ENCODE measurements at places on chromosomes 1 and 21.
A peak's percentile ranks its signal among the peaks of the same experiment; 100 is the strongest.

DNA sequence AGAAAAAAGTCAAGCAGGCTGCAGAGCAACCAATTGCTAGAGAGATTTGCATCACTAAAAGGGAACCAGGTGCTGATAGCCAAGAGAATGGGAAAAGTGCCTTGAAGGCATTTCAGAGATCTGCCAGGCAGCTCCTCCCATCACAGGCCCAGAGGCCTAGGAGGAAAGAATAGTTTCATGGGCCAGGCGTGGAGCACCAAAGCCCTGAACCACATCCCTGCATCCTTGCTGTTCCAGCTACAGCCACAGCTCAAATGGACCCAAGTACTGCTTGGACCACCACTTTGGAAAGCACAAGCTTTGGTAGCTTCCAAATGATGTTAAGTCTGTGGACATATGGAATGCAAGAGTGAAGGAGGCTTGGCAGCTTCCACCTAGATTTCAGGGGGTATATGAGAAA lies 29.7 kb upstream of the ZSWIM5 start:
- DNase-seq: no peak

- DNase-seq: peak; percentile 69
Observed at GRCh38 chr1:47738560-47739182, 258.5 kb downstream of the TRABD2B start.

- peak; percentile 33 for DNase-seq
Observed at GRCh38 chr1:30353637-30354036, 369.7 kb downstream of the MATN1 start.

- peak; percentile 61 for DNase-seq
Observed at GRCh38 chr1:219587801-219588561, 24.9 kb downstream of the ZC3H11B start.

DNA sequence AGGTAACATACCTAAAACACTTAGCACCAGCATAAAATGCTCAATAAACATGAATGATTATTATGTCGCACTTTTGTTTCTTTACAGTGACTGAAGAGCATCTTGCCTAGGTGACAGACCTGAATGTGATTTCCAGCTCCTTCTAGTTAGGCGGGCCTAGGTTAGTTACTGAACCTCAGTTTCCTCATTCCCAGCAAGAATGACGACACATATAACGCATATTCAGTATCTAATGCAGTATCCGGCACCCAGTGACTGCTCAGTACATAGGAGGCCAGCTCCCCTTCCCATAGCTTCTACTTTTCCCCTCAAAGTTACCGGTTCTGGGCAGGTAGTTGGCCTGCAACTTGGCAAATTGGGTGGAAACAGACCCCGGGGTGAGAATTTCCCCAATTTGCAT lies 763 bp downstream of the AUNIP start:
- DNase-seq: no peak

- DNase-seq: no peak
Observed at GRCh38 chr21:45032332-45032731, 42.0 kb upstream of the ADARB1 start.

DNA sequence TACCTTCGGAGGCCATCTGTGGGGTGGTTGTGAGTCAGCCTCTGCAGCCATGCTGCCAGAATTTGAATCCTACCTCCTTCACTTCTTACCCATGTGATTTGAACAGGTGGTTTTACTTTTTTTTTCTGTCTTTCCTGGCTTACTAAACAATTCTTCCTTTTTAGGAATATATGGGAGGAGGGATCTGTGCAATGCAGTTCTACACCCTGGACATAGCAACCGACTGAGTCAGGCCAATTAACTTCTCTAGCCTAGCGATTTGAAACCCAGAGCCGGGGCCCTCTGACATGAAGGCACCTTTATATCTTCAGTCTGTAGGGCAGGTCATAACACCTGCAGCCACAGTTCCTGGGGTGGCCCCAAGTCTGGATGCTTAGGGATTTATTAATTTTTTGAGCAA lies 83.6 kb downstream of the ST6GALNAC3 start:
- DNase-seq: no peak

GRCh38 chr1:18419113-18419844 lies 61.5 kb upstream of the KLHDC7A start:
- no peak for DNase-seq

GRCh38 chr1:33400153-33400911 lies 30.6 kb downstream of the PHC2 start:
- DNase-seq: no peak

- no peak for DNase-seq
Observed at GRCh38 chr1:211640301-211640630, 35.2 kb downstream of the NEK2 start.

- peak; percentile 40 for DNase-seq
Observed at GRCh38 chr1:17735793-17736192, 19.3 kb upstream of the ACTL8 start.

DNA sequence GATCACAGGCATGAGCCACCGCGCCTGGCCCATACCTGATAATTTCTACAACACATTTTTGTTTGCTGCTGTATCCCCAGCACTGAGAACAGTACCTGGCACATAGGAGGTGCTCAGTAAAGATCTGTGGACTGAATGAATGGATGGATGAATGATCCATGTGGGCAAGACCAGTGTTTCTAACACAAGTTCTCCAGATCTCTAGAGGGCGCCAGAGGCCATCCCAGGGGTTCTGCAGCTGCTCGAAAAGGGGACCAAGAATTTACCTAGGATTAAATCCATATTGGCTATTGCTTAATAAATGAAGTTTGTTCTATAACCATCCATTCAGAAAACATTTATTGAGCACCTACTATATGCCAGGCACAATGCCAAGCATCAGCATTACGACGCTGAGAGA lies 167.7 kb downstream of the ACTL8 start:
- DNase-seq: peak; percentile 85

DNA sequence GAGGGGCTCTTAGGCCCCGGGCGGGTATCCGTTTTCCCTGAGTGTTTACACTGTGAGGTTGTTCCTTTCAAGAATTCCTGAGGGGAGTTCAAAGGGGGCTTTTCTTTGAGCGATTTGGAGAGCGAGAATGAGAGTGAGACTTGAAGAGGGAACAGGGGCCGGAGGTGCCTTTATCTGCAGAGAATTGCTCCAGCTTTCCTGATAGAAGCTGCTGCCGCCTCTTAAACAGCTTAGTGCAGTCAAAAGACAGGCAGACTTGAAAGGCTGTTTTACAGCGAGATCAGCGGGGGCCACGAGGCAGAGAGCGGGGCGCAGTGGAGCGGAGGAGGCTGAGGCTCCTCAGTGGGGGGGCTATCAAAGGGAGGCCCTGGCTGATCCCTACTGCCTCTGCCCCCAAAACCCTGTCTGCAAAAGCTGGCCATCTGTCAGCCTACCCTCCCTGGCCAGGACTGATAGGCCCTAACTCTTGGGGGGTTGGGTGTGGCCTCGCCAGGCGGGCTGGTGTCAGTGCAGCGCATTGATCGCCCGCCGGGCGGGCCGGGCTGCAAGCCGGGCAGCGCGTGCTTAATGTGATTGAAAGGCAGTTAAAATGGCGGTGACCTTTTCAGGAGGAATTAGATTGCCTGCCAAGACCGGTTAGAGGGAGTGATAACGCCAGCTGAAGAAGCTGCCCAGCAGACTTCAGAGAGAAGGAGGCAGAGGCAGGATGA lies 36.4 kb downstream of the TMEM53 start:
- DNase-seq: peak; percentile 93

DNA sequence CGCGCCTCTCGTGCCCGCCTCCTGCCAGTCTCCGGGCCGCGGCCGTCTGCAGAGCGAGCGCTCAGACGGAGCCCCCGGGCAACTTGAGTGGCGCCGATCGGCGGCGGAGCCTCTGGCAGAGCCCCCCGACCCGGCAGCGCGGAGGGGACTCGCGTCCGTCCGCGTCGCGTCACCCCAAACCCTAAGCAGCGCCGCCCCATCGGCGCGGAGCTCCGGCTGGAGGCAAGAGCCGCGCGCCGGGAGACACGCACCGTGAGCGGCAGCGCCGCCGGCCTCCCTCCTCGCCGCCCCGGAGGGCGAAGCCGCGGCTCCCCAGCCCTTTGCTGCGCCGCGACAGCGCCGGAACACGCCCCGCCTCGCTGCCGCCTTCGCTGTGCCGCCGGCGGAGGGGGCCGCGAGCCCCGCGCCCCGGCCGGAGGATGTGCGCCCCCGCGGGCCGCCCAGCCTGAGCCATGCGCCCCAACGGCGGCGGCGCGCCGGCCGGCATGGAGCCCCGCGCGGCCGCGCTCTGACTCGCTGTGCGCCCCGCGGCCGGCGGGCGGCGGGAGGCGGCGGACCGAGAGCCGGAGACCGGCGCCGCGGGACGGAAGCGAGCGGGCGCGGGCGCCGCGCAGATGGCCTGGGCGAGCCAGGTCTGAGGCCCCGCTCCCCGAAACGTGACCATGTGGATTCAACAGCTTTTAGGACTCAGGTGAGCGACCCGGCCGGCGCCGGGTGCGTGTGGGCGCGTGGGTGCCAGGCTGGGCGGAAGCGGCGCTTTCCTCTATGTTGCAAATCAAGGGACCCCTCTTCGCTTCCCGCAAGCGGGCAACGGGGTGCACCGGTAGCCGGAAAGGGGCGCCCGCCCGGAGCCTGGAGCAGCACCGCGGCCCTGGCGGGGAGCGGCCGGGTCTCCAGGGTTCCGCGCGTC lies 610 bp downstream of the AJAP1 start:
- peak; percentile 20 for DNase-seq

- DNase-seq: no peak
Observed at GRCh38 chr1:60185684-60186083, 112.1 kb upstream of the C1orf87 start.

DNA sequence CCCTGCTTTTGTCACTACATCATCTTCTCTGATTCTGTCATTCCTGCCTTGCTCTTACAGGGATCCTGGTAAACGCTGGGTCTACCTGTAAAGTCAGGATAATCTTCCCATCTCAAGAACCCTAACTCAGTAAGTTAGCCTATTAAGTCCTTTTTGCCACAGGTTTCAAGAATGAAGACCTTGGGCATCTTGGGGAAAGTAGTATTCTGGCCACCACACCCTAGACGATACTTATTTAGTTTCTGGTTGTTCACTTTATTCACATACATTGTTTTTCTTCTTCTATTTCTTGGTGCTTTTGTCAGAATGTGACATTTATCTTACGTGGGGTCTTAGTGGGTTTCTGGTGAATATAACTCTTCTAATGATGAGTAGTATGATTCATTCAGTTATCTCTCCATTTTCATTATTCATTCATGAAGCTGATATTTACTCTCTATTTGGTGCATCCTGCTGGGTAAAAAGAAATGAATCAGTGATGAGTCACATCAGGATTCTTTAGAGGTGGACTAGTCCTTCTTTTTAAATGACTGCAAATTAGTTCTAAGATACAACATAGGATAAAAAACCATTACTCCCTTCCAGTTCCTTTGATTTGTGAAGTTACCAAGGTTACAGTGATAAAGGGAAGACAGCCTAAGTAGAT lies 514.4 kb upstream of the B3GALT2 start:
- no peak for DNase-seq

DNA sequence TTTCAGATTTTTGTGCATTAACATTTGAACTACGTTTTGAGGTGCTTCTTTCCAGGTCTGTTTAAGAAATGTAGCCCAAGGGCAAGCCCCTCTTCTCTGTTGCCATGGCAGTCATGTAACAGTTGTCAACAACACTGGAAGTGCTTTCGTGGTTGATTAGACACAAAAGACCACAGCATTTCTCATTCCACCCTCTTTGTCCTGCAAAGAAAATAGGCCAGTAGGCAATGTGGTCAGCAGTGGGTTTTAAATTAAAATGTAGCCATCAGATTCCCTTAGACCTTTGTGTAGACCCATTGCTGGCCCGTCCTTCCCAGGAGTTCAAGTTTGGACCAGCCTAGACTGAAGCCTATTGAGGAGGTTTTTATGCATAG lies 35.4 kb downstream of the VANGL1 start:
- DNase-seq: no peak

DNA sequence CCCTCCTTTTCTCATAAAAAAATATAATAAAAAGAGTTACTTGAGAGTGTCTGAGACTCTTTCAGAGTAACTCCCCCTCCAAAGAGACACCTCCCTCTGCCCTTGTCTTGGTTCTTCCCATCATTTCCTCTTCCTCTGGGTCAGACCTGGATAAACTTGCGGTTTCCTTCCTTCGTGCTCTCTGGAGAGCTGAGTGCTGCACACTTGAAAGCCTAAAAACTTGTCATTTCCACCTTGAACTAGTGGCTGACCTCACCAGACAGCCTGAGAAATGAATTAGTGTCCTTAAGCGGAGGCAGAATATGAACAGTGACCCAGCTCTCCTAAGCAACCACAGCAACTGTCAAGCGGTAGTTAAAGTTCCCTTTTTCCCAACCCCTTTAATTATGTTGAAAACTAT lies 88.4 kb upstream of the PROX1 start:
- DNase-seq: no peak

DNA sequence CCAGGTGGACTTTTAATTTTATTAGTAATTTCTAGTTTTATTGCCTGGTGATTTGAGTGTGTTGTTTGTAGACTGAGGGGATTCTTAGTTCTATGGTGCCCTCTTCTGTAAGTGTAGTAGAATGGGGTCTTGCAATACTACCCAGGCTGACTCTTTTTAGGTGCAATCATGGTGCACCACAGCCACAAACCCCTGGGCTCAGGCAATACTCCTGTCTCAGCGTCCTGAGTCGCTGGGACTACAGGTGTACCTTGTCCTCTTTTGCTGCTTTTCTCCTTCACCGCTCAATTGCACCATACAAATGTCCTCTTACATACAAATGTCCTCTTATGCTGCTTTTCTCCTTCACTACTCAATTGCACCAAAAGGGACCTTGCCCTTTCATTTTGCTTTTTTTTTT lies 43.1 kb downstream of the SCP2 start:
- peak; percentile 43 for DNase-seq

DNA sequence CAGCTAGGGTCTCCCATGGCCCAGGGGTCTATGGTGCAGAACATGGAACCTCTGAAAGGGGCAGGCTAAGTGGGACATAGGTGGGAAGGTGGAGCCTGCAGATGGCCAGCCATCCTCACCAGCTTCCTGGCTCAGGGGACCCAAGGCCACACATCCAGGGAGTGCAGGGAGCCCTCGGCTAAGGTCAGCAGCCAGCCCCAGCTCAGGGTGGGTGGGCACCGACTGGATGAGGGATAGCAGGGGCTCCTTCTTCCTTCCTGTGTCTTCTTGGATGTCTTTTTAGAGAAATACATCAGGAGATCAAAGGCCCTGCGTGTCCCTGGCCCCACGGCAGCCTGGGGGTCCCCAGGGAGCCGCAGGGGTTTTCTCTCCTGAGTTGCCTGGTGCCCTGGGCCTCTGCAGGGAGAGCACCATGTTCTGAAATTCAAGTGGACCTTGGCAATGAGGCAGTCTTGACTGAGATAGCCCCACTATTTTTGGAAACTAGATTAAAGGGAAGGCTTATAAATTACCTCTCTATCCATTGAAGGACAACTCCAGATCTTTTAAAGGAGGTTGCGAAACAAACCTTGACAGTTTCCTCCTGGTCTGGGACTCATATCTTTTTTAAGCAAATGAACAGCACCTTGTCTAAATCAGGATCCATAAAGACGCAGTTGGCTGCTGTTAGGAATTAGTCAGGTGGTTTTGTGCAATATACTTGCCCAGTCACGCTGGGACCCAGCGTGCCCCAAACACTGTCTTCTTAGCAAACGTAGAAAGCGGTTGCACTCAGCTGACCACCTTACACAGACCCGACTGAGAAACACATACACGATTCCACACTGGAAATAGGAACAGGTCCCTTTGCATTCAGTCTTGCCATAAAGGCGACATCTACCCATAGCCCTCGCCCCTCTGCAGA lies 242.3 kb downstream of the TOMM20 start:
- DNase-seq: peak; percentile 73

- no peak for DNase-seq
Observed at GRCh38 chr1:87684713-87685205, 356.1 kb downstream of the LMO4 start.
